ENCODE measurements at places on chromosomes 4 and X.

- DNase-seq = no peak
These were observed 1.5 kb downstream of the NKX1-1 start for GRCh38 chr4:1404573-1405253.

DNA sequence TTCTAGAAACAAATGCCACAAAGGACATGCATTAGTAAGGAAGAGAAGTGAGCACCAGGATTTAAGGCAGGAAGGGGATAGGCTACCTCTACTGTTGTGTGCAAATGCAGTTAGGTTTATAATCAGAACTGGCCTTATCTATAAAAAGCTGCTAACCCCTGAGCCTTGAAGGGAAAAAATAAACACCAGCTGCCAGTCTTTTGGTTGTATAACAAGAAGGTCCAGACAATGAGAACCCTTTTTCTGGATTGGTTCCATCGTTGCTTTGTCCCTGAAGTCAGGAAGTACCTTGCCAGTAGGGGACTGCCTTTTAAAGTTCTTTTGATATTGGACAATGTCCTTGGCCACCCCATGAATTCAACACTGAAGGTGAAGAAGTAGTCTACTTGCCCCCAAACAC is 126.7 kb upstream of the OTUD4 start:
- DNase-seq = no peak

DNA sequence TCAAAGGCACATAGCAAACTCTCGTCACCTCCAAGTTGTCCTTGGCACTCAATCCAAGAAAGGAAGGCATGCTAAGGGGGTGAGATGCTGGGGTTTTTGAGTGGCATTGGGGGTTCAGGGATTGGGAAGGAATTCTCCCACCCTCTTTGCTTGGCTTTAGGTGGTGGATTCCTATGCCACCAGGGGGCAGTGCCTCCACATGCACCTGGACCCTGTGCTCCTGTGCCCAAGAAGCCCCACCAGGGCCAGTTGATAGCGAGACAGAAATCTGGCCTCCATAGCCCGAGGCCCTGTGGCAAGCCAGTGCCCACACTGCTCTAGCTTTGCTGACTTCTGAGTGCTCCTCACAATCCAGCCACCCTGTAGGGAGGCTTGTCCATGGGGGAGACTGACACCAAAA is 2.0 kb upstream of the FATE1 start:
- DNase-seq = peak; percentile 30

- DNase-seq = no peak
These were observed 436.9 kb downstream of the NLGN4X start for GRCh38 chrX:5791721-5792120.

GRCh38 chr4:78361621-78362120 is 189.9 kb upstream of the ANXA3 start:
- DNase-seq = no peak

DNA sequence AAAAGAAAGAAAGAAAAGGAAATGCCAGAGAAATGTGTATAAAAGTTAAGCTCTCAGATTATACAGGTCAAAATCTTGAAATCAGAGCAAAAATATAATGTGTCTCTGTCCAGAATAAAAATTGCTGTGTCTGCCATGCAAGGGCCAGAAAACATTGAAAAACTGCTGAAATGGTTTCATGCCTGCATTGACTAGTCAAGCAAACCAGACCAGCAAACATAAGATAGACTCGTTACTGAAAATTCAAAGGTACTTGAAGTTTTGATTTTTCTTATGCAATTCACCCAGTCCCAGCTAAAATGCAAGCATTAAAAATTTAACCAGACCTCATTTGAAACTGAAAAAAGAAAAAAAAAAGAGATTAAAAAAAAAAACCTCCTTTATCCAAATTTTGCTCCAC is 37.2 kb upstream of the NPFFR2 start:
- no peak for DNase-seq

GRCh38 chr4:24488399-24489164 is 95.8 kb downstream of the DHX15 start:
- peak; percentile 77 for DNase-seq

- no peak for DNase-seq
These were observed 62.7 kb downstream of the BMP15 start for GRCh38 chrX:50973199-50973598.

DNA sequence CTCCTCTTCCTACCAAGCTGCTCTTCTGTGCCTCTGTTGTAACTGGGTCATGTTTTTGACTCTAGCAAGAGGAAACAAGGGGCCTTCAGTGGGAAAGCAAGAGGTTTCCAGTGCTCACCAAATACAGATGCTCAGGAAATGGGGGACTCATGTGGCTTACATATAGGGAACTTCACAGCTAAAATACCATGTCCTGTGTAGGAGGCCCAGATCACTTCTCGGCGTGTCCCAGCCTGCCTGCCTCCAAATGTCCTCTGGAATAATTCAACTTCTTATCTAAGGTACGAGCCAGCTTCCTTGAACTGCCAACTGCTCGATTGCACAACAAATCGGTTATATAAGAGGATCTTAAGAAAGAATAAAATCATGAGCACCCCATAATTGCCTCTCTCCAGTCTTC is 161.3 kb downstream of the KIT start:
- DNase-seq = no peak

DNA sequence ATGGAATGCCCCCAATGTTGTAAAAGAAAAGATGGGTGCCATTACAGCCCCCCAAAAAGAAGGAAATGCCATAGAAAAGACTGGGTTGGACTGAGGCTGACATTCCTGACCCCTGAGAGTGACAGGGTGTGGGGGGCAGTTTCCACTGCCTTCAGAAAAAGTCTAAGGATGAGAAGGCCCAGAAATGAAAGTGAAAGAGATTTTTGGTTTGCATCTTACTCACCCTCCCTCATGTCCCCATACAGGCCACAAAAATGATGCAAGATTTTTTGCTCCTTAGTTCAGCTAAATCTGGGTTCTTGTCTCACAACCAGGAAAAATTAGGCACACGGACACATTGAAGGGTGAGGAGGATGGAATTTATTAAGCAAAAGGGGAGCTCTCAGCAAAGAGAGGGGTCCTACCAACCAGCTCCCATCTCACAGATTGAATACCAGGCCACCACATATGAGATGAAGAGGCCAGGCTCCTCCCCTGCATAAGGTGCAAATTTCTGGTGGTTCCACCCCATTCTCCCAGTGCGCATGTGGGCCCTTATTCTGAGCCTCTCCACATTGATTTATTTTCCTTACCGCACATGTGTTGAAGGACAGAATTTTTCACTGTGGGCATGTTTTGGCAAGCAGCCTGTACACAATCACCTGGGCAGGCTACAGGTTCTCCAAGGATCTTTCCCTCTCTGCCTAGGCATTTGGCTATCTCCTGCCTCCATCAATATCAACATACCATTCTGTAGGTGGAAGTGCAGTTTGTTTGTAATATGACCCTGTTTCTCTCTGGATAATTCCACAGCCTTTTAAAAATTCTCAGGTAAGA is 18.8 kb downstream of the PPP4R3C start:
- DNase-seq = no peak

- DNase-seq = no peak
These were observed 131.7 kb upstream of the INTU start for GRCh38 chr4:127501103-127501502.

GRCh38 chr4:37827030-37827685 is 672 bp downstream of the PGM2 start:
- DNase-seq = peak; percentile 38

DNA sequence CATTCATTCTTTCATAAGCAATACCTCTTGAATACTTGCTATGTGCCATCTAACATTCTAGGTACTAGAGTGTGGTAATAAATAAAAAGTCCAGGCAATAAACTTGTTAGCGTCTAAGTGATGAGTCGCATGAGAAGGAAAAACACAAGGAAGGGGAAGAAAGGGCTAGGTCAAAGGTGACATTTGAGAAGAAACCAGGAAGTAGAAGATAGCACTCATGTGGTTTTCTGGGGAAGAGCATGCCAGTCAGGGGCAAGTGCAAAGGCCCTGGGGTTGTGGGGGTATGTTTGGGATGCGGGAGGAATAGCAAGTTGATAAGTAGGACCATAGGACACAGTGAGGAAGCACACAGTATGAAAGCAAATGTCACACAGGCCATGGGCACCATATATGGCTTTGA is 157.0 kb downstream of the TSPAN5 start:
- no peak for DNase-seq

DNA sequence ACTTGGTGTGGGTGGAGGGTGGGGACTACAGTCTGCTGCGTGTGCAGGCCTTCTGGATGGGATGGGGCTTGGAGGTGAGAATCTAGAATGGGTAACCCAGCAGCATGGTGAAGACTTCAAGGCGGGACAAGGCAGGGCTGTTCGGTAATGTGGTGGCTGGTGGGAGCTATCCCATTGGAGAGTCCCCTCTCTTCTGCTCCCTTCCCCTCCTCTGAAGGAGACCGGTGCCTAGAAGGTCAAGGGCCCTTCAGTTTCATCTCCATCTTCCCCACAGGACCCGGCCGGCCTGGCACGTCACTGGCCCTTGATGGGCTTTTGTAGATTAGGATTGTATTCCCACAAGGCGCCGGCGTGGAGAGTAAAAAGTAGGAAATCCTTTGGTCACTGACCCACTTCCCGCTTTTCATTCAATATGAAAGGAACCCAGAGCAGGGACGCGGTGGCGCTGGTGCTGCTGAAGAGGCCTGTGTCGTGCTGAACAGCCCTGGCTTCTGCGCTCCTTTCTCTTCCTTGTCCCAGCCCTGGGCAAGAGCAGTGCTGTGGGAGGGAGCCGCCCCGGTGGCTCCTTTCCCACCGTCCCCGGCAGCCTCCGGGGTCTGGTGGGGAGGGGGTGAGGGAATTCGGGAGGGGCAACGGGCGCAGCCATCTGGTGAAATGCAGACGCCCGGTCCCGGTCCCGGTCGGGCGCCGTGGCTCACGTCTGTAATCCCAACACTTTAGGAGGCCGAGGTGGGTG is 7.3 kb upstream of the HMGB3 start:
- DNase-seq = no peak

- DNase-seq = peak; percentile 17
These were observed 5.1 kb downstream of the MXD4 start for GRCh38 chr4:2256781-2257191.

DNA sequence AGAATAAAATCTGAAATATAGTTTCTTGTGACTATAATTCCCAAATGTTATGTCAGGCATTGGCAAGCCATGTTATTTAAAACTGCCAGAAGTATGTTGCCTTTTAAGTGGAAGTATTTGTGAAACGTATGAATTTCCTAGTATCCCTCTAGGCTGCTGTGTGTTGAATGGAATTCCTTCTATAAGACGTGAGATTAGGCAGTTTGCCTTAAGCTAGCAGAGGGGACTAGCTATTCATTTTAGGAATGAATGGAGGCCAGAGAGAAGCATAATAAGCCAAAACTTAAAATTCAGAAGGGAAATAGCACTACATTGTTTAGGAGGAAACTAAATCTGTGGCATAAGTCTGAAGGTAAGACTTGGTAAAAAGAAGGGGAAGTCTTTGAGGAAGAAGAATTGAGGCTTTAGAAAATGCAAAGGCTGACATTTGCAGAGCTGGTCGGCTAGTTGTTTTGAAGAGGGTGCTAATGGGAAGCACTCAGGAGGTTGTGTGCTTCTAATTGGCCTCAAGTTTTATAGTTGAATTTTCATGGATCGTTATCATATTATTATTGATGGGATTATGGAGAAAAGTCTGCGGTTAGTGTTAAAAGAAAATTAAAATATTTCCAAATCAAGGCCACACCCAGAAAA is 57.1 kb downstream of the TMEM131L start:
- DNase-seq = no peak

DNA sequence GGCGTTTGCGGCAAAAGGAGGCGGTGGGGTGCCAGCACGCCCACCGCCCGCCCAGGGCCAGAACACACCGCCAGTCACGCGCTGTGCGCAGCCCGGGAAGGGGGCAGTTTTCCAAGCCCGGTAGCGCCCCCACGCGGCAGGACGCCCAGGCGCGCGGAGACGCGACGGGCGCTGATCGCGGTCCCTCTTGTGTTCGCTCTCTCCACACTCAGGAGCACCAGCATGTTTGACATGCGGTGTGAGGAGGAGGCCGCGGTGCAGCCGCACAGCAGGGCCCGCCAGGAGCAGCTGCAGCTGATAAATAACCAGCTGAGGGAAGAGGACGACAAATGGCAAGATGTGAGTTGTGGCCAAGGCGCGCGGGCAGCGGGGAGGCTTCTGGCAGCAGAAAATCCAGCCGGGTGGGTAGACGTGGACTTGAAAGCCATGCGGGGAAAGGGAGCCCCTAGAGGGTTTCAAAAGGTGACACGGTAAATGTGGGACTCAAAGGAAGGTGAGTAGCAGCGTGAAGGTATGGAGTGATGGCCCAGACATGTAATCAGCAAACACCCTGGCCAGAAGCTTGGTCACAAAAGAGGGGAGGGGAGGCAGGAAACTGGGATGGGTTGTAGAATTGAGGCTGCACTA is 104.1 kb downstream of the PHOX2B start:
- DNase-seq = peak; percentile 26

- no peak for DNase-seq
These were observed 210.5 kb downstream of the PWWP3B start for GRCh38 chrX:106378616-106379015.

- no peak for DNase-seq
These were observed 192.2 kb downstream of the APBB2 start for GRCh38 chr4:41022116-41022515.

GRCh38 chrX:124994404-124994803 is 325.3 kb upstream of the TEX13C start:
- DNase-seq = no peak

GRCh38 chr4:101357751-101358150 is 10.4 kb upstream of the PPP3CA start:
- DNase-seq = no peak

DNA sequence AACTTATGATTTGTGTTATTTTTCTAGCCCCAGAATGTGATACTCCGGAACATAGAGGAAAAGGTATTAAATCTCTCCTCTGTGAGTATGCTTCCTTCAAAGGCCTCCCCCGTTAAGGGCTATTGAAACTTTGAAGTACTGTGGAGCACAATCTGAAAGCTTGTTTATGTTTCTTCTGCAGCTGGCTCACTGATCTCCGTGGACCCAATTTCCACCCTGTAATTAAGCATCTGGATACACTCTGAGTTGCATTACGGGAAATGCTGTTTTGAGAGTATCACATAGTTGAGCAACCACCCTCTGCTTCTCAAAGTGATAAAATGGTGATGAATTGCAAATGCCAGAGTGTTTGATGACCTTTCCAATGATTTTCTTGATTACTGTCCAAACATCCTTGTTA is 296.8 kb upstream of the PABPC5 start:
- no peak for DNase-seq

DNA sequence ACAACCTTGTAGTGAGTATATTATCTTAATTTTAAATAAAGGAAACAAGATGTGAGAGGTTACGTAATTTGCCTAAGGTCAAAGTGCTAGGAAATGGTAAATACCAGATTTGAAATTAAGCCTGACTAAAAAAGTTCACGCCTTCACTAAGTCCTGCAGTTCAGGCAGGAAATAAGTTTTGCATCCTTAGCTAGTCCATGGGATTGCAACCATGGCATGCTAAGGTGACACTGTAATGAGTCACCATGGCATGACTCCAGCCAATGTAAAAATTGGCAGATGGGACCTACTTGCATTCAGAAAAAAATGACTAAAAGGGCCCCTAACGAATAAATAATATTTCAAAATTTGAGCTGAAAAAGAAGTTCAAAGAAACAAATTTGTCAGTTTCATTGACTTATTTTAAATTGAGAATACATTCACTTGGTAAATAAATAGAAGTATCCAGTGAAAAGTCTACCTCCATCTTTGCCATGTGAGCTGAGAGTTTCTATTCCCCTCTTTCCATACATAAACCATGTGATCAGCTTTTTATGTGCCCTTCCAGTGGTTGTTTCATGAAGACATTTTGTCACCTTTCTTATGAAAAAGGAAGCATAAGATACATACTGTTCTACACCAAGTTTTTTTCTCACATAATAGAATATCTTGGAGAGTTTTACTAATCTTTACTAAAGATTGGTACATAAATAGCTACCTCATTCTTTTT is 72.4 kb downstream of the ANKRD50 start:
- no peak for DNase-seq

- DNase-seq = no peak
These were observed 234.0 kb downstream of the SPOCK3 start for GRCh38 chr4:167000141-167000852.

All from activated naive CD4-positive, alpha-beta T cell treated with anti-CD3 and anti-CD28 coated beads, Interleukin-2, amount 10 ng/mL, durations not matched to agents 7 days and 5 days (primary cell).